ENCODE measurements at places on chromosomes 13 and 19.

- DNase-seq, result peak; percentile 16
These were observed 48.9 kb upstream of the TNFSF11 start for GRCh38 chr13:42525035-42525504.

- DNase-seq, result no peak
These were observed 6.5 kb upstream of the CIRBP start for GRCh38 chr19:1262623-1263123.

- no peak for DNase-seq
These were observed 7.0 kb downstream of the PDX1 start for GRCh38 chr13:27926644-27927434.

GRCh38 chr13:50389726-50390125 lies 374.5 kb downstream of the KCNRG start:
- DNase-seq, result no peak

Measured in fibroblast of skin of left quadriceps (primary cell).